ENCODE measurements at places on chromosomes 4 and X.

DNA sequence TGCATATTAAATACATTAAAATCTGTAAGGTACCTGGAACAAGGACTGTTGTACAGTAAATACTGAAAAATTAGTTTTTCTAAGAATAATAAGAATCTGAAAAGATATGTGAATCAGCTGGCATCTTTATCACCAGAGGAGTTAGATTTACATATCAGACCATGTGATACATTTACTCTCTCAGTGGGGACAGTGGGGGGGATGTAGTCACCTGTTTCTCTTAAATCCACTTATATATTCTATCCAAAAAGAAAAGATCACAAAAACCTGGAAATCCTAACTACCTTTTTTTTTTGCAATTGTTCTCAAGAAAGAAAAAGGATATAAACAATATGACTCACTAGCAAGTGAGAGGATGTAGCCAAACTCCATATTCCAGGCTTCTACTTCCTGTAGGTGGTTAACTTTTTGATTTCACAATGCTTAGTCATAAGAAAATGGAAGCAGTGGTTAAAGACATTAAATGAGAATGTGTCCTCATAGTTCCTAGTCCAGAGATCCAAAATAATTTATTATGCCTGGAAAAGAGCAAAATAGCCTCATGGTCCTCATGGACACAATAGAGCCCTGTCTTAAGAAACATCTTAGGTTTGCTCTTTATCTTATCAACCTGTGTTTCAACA, 22.5 kb upstream of the MYOZ2 start:
- no peak for DNase-seq

DNA sequence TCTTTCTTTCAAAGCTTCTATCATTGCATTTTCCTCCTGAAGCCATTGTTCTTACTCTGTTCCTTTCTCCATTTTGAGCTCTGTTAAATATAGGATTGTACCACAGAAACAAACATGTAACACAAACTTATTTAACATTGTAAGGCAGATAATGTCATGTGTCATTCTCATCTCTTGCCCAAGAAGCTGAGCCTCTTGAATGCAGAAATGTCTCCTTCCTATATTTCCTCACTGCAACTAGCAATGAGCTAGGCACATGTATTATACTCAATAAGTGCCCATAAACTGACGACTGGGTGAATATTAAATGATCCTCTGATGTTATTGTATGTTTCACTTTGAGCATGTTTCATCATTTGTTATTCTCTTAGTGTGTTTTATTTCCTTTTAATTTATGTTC, 56.7 kb upstream of the SLC7A11 start:
- DNase-seq = no peak

GRCh38 chrX:47707031-47707780, 48.2 kb upstream of the UXT start:
- no peak for DNase-seq

- DNase-seq = no peak
These were observed 30.2 kb upstream of the TSPAN5 start for GRCh38 chr4:98688411-98689290.

DNA sequence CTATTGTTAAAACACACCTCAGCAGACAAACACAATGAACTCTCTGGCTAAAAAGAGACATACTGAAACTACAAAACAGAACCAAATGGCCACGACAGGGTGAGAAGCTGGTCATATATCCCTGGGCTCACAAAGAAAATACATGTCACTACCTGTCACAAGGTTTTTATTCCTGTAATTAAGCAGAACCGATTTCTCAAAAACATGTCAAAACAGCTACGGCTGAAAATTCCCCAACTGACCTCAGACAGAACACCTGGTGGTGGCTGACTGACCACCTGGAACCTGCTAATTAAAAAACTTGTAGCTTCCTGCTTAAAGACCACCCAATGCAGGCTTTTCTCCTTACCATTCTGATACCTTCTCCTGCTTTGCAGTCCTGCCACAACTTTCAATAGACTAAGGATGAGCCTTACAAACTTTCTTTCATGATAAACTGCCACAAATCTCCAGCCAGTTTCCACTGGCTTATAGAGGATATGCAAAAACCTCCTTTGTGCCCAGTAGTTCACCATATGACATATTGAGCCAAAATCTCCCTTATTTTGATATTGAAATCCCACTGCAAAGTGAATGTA, 571.9 kb downstream of the SPOCK3 start:
- DNase-seq = no peak
